ENCODE measurements at places on chromosomes 5 and 9.
A peak's percentile ranks its signal among the peaks of the same experiment; 100 is the strongest.

DNA sequence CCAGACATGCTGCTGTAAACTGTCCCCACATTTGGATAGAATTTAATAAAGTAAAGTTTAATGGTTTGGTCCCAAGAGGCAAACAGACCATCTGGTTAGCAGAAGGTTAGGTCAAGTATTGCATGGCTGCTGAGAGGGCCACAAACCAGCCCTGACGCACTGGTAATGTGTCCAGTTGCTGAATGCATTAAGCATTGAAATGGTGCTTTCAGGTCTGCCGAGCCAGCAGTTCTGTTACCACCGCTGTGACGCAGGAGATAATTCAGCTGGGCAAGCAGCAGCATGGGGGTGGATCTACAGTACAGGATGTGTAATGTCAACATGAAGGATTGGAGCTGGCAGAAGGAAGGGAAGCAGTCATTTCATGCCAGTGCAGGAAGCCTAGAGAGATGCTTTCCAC is 16.0 kb downstream of the ZNF462 start:
- no peak for DNase-seq

GRCh38 chr5:103764403-103764802 is 201.8 kb upstream of the NUDT12 start:
- no peak for DNase-seq

GRCh38 chr9:86721843-86722705 is 225.2 kb downstream of the GAS1 start:
- DNase-seq, result peak; percentile 26

- no peak for DNase-seq
Observed at GRCh38 chr5:138038826-138039225, 5.9 kb upstream of the FAM13B start.

- DNase-seq, result peak; percentile 78
Observed at GRCh38 chr5:180868960-180869359, 7.9 kb upstream of the ZFP62 start.

DNA sequence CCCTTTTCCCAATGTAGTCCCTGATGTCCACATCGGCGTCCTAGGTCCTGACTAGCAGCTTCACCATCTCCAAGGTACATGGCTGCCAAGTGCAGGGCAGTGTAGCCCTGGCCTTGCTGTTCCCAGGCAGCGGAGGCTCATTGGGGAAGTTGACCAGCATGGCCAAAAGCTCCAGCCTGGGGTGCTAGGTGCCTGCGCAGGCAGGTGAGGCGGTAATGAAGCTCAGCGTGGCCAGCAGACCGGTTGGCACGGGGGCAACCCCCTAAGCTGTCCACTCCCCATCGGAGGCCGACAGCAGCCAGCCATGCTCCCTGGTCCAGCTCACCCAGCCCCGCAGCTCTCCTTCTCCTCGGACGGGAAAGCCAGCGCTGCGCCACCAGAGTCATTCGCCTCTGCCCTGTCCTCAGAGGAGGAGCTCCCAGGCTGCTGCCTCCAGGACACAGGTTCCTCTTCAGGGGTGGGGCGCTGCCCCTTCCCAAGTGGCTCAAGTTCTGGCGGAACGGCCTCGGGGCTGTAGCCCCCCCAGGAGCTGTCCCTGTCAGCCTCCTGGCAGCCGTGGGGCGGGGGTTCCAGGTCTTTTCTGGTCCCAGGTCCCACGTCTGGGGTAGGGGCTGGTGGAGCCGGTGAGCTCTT is 1218.2 kb downstream of the FOXD4L5 start:
- DNase-seq, result no peak

- no peak for DNase-seq
Observed at GRCh38 chr5:6086871-6087270, 291.5 kb downstream of the MED10 start.

DNA sequence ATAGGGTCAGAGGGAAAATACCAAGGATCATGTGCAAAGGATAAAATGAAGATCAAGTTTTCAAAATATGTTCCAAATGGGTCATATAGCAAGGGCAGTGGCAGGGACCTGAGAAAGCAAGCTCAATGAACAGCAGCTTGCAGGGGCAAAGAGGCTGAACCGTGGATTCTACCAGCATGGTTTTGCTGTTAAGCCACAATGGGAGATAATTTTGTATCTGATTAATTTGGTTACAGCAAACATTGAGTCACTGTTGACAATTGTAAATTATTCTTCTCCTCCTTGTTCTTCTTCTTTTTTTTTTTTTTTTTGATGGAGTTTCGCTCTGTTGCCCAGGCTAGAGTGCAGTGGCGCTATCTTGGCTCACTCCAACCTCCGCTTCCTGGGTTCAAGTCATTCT is 18.4 kb upstream of the ERAP2 start:
- no peak for DNase-seq
